ENCODE measurements at places on chromosomes 1 and 21.

- DNase-seq: no peak
Measured at GRCh38 chr1:55156093-55156492, 59.1 kb downstream of the USP24 start.

GRCh38 chr1:209556162-209556690 lies 27.3 kb upstream of the CAMK1G start:
- DNase-seq: no peak

DNA sequence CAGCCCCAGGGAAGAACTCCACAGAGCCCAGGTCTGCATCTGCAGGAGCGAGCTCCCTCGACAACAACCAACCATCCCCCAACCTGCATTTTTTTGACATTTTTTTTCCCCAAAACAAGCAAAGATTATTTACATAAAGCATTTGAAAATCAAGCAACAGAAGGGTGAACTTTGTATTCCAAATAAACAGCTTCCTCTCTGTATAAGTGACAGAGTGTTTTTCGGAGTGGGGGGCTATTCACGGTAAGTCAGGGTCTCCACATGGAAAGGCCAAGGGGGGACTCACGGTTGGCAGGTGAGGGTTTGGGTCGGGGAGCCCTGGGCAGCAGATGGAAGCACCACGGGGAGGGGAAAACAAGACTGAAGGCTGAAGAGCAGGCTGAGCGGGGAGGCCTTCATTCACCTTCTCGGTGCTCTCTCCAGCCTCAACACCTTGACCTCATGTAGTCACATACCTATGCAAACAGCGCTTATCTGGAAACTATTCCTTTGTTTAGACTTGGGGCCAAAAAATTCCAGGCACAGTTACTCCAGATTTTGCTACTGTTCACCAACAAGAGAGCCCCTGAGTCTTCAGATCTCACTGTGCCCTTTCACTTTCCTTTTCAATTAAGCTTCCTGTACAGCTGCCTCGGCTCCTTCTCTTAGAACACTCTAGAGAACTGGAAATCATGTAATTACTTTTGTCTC lies 27.6 kb downstream of the C2CD2 start:
- DNase-seq: peak; percentile 79

DNA sequence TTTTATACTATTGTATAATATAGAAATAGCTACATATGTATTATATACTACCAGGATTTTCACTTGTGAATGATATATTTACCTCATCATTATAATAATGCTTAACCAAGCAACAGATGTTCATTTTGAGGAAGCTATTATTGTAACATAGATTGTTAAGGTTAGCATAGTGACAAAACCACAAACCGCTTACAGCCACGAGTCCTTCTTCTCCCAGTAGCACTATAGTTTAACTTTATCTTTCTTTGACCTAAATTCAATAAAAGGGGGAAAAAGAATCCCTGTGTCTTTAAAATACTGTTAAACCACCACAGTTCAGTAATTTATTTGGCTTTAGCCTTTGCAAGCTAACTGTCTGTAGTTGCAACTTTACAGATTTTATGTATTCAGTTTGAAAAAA lies 1039.4 kb upstream of the B3GALT2 start:
- peak; percentile 88 for DNase-seq

DNA sequence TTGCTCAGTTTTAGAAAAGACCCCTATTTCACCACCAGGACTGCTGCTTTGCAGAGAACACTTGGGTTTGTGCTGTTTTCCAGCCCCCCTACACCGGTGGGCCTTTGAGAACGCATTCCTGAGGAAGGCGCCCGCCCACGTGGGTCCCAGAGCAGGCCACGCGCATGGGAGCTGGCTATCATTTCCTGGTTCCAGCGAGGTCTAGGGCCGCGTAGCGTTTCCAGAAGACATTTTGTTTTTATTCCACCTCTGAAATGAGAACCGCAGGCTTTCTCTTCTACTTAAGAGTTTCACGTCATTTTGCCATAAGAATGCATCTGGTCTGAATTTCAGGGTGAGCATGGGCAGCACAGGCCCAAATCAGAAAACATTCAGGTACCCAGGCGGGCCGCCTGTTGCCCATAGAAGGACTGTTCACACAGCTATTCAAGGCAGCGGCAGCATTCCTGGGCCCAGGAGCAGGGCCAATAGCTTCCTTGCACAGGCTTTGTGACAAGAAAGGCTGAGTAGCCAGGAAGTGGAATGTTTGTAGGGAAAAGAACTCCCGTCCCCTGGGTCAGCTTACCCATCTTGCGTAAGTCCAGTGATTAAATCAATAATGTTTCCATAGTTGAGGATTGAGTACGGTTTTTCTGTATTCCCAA lies 1.4 kb upstream of the KLHL21 start:
- peak; percentile 67 for DNase-seq

DNA sequence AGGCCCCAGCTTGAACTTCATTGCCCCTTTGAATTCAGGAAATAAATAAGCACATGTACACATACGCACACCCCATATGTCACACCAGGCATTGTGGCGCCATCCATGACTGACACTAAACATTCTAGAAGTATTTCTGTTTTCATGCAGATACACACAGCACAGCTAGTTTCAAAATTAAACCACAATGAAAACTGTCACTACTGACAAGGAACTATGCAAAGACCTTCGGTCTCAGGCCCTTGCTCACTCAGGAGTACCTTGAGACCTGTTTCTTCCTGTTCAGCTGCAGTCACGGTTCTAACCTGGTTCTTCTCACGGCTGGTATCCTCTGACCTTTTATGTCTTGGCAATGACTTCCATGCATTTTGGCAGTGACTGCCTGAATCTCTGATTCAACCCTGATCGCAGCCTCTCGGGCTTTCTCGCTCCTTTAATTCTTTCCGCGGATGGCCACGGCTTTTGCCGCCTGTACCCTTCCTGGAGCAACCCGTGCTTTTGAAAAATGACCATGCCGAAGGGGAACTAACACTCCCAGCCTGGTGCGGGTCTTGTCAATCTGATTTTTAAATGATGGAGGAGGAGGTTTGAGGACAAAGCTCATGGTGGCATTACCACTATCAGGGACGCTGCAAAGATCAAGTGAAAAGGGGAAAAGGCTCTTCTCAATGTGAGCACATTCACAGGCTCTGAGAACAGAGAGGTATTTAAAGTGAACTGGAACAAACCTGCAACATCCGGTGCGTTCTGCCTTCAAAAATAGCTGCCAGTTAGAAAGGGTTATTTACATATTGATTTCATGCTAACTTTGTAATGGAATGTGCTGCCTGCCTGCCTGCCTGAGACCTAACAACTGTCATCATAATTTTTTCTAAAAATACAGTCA lies 384.6 kb downstream of the RRAGC start:
- no peak for DNase-seq

DNA sequence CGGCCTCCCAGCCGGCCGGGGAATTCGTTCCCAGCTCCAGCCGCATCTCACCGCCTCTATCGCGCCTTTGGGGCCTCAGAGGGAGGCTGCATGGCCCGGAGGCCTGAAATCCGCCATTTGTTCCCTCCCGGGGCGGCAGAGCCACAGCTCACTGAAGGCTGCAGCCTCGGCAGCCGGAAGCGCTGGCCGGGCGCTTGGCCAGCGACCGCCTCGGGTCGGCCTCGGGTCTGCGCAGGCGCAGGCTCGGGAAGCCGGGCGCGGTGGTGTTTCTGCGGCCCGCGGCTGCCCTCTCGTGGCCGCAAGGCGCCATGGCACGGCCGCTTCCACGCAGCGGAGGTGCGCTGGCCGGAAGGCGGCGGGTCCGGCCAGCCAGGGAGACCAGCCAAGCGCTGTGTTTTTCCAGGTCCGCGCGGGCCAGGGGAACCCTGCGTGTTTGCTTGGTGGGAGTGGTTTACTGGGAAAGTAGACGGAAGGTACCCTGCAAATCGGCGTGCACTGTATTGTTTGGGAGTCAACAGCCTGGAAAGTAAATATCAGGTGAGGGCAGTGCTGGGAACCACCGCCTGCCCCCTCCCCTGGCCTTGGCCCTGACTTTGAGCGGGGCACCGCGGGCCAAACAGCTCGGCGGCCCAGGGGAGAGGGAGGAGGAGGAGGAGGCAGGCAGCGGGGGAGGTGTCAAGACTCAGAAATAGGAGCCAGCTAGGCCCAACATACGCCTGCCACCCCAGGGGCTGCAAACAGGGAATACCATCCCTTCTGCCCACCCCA lies 52.7 kb upstream of the CD34 start:
- peak; percentile 67 for DNase-seq

- no peak for DNase-seq
Measured at GRCh38 chr1:234734412-234734835, 124.4 kb upstream of the IRF2BP2 start.

DNA sequence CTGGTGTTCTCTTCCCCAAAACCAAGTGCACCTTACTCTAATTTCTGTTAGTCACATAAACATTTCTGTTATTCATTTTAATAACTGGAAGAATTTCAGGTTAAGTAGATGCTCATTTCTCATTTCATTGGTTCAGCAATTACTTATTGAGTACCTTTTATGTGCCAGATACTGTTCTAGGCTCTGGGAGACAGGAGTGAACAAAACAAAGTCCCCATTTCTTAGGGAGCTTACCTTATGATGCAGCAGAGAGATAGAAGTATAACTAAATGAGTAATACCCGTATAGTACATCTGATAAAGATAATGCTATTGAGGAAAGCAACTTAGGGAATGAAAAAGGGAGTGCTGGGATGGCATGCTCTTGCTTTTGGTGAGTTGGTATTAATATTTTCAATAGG lies 33.7 kb downstream of the LRRC8C start:
- DNase-seq: no peak

DNA sequence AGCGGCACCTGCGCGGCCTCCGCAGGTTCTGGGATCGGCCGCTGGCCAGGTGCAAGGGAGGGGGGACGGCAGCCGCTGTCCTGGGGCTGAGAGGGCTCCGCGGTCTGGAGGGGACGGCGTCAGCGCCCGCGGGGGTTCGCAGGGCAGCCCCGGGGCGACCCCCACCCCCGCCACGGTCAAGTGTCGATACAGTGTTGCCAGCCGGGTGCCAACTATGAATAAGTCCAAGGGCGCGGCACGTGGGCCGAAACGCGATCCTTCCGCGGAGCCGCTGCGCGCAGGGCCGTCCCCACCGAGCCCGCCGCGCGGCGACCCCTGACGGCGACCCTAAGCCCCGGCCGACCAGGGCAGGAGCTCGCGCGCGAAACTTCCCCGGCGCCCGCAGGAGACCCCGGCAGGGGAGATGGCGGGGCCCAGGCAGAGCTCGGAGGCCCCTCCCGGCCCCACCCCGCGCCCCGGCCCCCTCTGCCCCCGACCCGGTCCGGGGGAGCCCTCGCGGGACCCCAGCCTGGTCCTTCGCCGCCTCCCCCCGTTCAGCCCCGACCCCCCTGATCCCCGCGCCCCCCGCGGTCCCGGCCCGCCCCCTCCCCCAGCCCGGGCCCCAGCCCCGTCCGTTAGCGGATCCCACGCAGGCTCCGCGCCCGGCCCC lies 586 bp upstream of the AGPAT3 start:
- peak; percentile 3 for DNase-seq

DNA sequence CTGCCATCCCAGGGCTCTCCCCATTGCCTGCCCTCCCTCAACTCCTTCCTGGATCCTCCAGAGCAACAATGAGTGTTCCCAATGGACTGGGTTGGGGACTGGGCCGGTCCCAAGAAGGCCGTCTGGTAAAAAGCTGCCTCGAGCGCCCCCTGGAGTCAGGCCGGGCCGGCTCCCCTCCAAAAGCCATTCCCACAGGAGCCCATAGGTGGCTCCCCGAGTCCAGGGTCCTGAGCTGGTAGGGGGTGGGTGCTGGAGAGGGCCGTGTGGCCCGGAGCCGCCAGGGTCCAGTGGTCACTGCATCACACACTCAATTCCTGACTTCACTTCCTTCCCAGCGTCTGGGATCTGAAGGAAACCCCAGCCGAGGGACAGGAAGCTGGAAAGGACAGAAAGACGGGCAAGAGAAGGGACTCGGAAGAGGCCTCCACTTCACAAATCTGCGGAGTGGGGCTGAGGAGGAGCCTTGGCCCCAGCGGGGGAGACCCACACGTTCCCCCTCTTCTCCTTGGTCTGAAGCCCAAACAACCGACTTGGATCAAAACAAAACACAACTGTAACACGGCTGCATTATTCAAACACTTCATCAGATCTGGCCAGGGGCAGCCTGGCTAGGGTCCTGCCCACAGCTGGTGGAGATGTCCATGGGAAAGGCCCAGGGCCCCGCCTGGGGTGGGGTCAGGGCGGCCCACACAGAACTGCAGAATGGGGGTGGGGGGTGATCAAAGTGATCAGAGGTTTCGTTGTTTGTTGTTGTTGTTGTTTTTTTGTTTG lies 10.9 kb upstream of the ALDH4A1 start:
- DNase-seq: peak; percentile 65

- no peak for DNase-seq
Measured at GRCh38 chr1:151723726-151724370, 2.5 kb downstream of the RIIAD1 start.

DNA sequence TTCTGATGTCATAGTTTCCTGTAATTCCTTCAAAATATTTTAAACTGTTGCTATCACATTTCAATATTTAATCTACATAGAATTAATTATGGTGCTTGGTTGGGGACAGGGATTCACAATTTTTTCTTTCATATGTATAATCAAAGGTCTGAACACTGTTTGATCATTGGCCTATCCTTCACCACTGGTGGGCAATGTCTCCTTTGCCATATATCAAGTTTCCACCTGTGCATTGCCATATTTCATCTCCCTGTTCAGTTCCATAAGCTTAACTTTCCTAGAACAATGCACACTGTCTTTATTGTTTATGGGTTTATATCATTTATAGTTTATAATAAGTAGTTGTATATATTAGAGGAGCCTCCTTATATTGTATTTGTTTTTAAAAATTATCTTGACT lies 374.9 kb upstream of the PTBP2 start:
- no peak for DNase-seq

DNA sequence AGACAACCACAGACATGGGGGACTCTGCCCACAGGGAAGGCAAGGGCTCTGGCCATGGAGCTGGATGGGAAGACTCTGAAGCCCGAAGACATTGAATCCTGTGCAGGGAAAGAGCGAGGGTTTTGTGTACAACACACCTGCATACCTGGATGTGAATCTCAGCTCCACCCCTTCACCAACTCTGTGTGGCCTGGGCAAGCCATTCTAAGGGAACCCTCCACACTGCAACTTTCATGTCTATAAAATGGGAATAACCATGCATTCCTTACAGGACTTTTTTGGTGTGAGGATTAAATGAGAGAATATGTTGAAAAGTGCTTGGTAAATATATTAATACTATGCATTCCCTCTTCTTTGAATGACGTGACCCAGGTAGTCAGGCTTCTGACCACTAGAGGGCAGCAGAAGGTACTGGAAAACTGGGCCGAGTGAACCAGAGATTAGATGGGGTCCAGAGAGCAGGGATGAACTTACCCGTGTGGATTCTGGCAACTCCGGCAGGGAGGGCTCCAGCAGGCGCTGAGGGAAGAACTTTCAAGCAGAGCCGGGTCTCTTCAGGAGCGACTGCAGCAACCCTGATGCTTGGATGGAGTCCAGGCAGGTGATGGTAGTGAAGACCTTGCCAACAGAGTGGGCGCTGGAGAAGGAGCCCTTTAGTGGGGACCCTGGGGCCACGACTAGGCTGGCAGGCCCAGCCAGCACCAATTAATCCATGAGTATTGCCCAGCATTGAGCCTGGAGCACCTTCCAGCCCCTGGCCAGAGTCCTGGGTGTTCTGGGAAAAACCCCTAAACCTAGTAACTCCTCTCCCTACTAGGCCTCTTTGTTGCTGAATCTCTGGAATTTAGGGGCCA lies 834 bp upstream of the ELF3 start:
- peak; percentile 54 for DNase-seq
